ENCODE measurements at places on chromosomes 1 and 21. TPM values are rescaled to one million over a fixed set of nuclear protein-coding genes. Genes with fewer than 3 reads are reported as not detected.

- no peak for DNase-seq
Measured at GRCh38 chr1:172405912-172406311, 14.6 kb upstream of the C1orf105 start.

- no peak for DNase-seq
Measured at GRCh38 chr1:3003039-3003940, 18.0 kb upstream of the ACTRT2 start.

GRCh38 chr1:21932127-21932526 lies 5.0 kb downstream of the HSPG2 start:
- DNase-seq = peak; percentile 75

KCNT2 gene
- total RNA-seq = 8.1 TPM

CASQ2 gene
- not detected for total RNA-seq
